Stimulated activated CD4-positive, alpha-beta T cell treated with anti-CD3 and anti-CD28 coated beads, Interleukin-2, amount 100 ng/mL, for 24 hours (primary cell): ENCODE measurements at places on chromosomes 5 and 9.

GRCh38 chr5:68957591-68957990 is 136.2 kb upstream of the SLC30A5 start:
- DNase-seq: no peak

DNA sequence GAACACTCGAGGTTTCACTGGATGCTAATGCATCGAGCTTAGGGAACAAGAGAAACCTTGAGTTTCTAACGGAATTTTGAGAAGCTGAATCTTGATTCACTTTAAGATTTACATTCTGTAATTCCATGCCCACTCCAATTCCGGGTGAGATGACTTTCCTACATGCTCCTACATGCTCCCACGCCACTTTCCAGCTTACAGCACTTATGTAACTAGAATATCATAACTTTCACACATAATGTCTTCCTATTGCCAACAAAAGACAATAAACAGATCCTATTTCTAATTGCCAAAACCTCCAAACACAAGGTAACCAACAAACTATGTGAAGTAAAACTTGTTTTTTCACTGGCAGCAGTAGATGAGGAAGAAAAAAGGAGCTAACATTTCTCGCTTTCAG is 72.9 kb downstream of the ECPAS start:
- no peak for DNase-seq

GRCh38 chr5:103224118-103224893 is 34.3 kb upstream of the MACIR start:
- peak; percentile 17 for DNase-seq

DNA sequence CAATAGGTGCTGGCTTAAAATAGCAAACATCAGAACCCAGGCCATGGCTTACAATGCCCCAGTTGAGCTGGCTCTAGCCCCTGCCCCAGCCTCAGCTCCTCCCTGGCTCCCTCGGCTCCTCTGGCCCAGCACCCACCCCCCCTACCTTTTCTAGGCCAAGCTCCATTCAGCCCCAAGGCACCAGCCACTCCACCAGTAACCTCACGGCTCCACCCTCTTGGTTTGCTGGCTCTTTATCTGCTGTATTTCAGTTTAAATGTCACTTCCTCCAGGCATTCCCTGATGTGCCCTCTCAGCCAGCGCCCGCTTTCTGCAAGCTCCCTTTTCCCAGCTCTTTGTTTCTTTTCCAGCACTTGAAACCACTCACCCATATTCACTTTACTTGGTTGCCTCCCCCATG is 10.6 kb downstream of the C1QTNF2 start:
- DNase-seq: no peak

DNA sequence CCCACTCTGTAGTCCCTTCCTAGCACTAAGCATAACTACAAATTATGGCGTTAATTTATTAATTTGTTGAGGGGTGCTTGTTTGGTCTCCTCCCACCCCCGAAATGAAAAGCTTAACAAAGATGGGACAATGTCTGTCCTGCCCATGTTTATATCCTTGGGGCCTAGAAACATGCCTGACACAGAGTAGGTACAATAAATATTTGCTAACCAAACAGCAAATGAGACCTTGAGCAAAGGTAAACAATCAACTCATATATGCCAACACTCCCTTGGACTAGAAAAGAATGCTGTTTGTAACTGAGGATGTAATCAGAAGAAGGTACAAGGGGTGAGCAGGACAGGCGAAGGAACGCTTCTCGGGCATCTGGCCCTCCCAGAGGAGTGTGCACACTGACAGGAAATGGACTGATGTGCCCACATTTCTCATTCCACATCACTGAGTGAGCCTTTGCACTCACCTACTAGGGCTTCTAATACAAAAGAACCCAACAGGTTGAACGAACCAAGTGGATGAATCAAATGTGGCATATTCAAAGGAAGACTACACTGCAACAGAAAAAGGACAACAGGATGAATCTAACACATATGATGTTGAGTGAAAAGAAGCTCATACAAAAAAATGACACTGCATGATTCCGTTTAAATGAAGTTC is 66.8 kb downstream of the MED27 start:
- DNase-seq: no peak

GRCh38 chr5:126871441-126871840 is 94.5 kb downstream of the LMNB1 start:
- no peak for DNase-seq

DNA sequence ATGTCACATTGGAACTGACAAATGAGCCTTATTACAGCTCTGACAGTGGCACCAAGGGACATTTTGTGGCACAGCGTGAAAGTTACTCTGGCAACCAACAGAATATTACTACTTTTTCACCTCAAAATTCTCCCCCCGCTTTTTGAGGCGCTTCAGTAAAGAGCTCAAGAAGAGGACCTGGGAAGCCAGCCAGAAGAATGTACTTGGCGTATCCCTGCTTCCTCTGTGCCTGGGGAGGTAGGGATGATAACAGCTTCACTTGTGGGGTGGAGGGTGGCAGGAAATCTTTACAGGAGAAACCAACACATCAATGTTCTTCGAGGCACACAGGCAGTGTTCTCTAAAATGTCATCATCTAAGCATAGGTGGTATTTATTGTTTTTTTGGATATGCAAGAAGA is 624.1 kb downstream of the NR2F1-AS1 start:
- DNase-seq: no peak

GRCh38 chr5:9787861-9788600 is 157.9 kb upstream of the TAS2R1 start:
- no peak for DNase-seq

DNA sequence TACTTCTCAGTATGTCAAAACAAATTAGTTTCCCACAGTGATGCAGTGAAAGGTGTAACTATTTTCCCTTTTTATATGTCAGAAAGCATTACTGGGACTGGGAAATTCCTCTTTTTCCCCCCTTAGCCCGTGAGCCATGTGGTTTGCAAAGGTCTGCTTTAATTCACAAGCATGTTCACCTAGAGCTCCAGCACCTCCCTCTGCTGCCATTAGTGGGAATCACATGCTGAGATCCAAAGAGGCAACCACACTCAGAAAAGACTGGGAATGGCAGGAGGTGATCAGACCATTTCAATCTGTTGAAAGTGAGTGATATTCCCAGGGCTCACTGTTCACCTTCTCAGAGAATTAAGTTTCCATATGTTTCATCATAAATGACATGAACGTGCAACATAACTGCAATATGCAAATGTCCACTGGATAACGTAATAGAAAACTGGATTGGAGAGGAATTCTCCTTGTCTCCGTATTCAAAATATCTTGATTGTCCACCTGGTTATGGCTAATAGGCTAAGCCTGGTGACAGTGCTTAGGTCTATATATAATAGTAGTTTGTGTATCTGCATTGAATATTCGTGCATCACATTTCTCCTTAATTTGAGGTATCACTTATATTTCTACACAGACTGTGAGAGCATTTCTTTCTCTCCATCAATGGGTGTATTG is 703.5 kb upstream of the WWC1 start:
- DNase-seq: no peak

DNA sequence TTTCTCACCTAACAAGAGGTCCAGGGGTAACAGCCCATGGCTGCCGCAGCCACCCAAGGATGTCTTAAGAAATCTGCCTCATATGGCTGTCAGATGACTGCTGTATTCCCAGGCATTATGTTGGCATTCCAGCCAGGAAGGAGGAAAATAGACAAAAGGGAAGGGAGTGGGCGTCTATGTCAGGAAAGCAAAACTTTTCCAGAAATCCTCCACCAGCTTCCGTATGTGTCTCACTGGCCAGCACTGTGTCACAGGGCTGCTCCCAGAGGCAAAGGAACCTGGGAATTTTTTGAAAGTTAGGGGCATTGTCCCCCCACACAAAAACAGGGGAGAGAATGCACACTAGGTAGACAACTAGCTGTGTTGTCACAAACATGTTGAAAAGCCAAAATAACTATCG is 7.3 kb downstream of the BHMT2 start:
- DNase-seq: no peak

DNA sequence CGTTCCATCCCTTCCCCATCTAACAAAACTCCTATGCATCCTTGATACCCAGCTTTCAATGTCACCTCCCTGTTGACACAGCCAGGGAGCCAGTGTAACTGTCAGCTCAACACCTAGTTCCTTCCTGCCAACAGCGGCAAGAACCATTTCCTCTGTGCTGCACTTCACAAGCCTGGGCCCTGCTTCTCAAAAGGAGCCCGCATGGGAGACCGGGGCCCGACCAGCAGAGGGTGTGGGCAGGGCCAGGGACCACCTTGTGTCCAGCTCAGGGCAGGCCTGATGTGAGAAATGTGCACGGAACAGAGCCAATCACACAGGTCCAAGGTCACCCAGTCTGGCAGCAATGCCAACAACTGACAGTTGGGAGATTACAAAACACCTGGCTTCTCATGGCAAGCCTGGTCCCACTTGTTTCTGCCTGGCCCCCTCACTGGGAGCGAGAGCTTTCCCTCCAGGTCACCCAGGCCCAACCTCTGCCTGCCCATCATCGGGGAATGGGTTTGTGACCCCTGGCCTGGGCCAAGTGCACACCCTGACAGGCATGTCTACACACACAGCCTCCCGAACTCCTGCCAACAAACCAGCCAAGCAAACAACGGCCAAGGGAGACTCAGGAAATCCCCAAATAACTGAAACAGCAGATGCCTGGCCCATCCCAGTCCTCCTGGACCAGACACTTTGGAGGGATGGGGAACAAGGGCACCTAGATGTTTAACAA is 3.1 kb downstream of the RNF44 start:
- DNase-seq: peak; percentile 43

GRCh38 chr5:172235132-172235780 is 41.3 kb downstream of the EFCAB9 start:
- no peak for DNase-seq

GRCh38 chr9:12694013-12694412 is 828 bp downstream of the TYRP1 start:
- DNase-seq: no peak

- no peak for DNase-seq
These were observed 24.0 kb downstream of the NDUFS6 start for GRCh38 chr5:1824903-1825841.

- no peak for DNase-seq
These were observed 131.9 kb downstream of the MRPL36 start for GRCh38 chr5:1667648-1668140.

DNA sequence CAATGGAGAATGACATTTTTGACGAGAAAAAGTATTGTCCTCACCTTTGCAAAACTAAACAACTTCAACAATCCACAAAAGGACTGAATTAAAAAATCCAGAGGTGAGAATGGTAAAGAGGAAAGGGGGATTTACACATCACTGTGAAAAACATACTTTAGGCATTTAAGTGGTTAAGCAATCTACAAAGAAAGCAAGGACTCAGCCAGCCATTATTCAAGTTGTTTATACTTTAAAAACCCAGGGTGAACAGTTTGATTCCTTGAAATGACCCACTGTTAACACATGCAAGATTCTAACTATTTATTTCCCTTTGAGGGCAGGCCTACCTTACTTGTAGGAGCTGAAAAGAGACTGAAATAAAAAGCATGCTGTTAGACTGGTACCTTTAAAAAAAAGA is 29.3 kb downstream of the TUT7 start:
- no peak for DNase-seq

GRCh38 chr9:124780060-124780756 is 3.3 kb downstream of the OLFML2A start:
- DNase-seq: no peak

DNA sequence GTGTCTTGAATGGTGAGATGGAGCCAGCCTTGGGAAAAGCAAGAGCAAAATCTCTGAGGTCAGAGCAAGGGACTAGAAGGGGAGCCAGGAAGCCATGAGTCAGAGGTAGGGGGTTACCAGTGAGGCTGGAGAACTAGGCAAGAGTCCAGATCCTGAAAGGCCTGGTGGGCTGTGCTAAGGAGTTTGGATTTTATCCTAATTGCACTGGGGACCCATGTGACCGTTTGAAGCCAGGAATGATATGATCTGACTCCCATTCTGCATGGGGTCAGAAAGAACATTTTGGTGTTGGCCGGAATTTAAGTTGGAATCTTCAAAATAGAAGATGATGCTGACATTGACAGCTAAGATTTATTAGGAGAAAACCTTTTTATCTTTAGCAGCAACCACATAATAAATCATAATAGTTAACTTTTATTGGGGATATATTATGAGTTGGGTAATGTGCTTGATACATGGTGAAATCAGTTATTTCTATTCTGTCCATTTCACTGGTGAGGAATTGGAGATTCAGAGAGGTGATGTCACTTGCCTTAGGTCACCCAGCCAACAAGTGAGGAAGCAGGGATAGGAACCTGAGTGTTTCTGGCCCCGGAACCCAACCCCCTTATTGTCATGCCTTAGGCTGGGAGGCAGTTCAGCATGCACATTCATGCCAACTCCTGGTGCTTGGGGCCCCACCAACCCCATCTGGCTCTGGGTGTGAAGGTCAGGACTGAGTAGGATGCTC is 61.5 kb upstream of the RARS1 start:
- no peak for DNase-seq

- no peak for DNase-seq
These were observed 52.0 kb downstream of the CEMIP2 start for GRCh38 chr9:71716138-71716909.

GRCh38 chr9:9996259-9996658 is 616.5 kb downstream of the PTPRD start:
- no peak for DNase-seq

GRCh38 chr5:87229780-87230179 is 37.9 kb upstream of the RASA1 start:
- no peak for DNase-seq

GRCh38 chr5:93303291-93303691 is 277.7 kb downstream of the NR2F1-AS1 start:
- DNase-seq: no peak

DNA sequence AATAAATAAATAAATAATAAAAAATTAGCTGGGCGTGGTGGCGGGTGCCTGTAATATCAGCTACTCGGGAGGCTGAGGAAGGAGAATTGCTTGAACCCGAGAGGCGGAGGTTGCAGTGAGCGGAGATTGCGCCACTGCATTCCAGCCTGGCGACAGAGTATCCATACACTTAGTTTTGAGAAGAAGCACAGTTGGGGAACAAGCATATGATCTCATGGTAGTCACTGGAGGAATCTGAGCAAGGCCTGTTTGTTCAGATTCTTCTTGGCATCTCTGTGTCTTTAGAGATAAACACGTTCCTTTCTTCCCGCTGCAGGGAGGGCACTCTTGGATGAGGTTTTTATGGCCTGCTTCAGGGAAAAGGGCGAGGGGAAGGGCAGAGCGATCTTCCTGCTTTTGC is 15.6 kb upstream of the DENND1A start:
- DNase-seq: no peak

- DNase-seq: no peak
These were observed 38.9 kb upstream of the DAB2IP start for GRCh38 chr9:121612511-121612998.

- no peak for DNase-seq
These were observed 378.1 kb upstream of the RFX3 start for GRCh38 chr9:3903906-3904305.

DNA sequence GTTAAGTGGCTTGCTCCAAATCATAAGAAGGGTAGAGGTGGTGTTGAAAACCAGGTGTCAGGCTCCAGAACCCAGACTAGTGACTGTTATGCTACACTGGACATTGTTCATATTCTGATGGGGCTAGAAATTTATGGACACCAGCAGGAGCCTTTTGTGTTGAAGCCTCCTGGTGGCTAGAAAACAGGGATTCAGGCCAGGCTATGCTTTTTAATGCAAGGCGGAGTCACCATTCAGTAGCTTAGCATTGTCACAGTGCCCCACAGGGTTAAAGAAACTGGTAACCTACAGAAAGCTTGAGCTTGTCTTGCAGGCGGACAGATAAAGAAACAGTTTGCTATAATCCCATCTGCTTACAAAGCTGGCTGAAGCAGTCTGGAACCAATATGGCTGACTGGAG is 23.0 kb upstream of the GOLM1 start:
- no peak for DNase-seq
